Activated CD4-positive, alpha-beta memory T cell treated with anti-CD3 and anti-CD28 coated beads for 36 hours (primary cell): ENCODE measurements at places on chromosomes 3 and 15. TPM values are rescaled to one million over a fixed set of nuclear protein-coding genes. Genes with fewer than 3 reads are reported as not detected.

DNA sequence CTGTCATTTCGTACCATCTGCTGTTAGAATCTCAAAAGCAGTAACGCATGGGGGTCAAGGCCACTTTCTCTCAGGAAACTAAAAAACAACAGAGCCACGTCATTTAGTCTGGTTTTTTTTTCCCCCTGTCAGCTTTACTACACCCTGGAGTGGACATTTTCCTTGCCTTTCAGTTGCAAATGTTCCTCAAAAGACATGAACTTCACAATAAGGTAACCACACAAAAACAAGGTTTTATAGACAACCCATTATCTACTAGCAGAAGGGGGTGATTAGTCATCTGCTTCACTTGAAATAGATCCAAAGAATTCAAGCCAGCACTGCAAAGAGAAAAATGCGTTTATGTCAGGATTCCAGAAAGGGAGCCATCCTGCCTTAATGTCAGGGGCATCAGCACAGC lies 171.8 kb upstream of the CDIN1 start:
- DNase-seq = no peak

DNA sequence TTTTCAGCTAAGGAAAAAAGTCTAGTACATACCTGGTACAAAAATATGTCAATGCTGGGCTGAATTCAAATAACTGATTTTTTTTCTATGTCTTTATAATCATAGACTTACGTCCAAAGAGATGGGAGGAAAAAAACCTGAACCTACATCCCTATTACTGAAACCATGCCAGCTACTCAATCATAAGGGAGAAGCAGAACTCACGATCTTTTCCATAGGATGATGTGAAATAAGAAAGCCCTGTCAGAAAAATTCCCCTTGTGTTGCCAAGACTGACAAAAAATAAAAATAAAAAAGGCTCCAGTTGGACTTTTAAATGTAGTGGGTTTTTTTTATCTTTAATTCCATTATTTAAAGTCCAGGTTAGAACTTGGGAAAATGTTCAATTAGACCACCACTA lies 3.3 kb downstream of the MSL2 start:
- DNase-seq = no peak

- DNase-seq = no peak
These were observed 47.1 kb downstream of the NPTN start for GRCh38 chr15:73585871-73586654.

Gene STRA6
- not detected for total RNA-seq

DNA sequence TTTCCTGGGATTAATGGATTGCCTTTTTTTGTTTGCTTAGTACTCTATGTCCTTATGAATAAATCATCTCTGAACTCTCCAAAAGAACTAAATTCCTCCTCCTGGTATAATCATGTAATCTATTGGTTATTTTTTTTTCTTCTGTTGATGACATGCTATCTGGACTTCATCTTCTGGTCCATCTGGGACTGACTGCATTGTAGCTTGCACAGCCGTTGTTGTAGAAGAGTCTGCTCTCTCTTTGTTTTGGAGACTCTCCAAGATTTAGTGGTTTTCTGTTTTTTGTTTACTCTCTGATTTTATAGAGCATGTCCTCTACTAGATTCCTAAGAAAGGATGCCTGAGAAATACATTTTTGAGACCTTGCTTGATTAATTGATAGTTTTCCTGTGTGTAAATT lies 19.1 kb downstream of the IREB2 start:
- no peak for DNase-seq

DNA sequence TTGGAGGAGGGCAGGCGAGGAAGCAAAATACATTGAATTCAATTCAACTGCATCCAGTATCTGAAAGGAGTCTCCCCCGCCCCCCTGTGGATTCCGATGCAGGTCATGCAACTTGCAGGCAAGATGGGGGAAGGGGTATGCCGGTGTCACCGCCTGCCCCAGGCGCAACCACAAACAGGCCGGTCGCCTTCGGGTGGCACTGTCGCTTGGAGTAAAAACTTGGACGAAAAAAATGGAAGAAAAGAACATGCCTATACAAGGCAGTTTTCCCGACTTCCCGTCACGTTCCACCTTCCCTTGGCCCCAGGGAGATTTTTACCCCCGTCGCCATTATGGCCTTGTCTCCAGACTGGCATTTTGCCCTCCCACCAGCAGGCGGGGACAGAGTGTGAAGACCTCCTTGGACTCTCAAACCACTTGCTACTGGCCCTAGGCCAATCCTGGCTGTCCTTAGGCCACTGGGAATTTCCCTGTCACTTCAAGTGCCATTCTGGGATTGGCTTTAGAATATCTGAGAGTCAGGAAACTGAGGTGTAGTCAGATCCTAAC lies 1.6 kb upstream of the NTRK3 start:
- peak; percentile 41 for DNase-seq

DNA sequence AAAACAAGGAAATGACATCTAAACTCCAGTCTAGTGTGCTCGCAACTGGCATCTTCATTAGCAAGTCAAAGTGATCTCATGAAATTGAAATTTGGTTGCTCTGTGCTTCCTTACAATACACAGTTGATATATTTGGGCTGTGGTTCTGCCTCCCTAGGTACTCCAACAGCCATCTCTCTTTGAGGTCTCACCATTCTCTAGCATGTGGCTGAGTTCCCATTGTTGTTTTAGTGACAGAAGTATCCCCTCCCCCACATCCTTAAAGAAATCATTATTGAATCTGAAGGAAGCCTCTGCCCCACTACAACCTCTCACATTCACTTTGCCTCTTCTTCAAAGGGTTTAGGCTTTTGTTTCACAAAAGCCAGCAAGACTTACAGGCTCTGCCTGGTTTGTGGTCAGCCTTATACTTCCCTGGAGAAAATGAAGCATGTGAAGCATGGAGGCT lies 516.5 kb downstream of the NLGN1 start:
- no peak for DNase-seq

- DNase-seq = no peak
These were observed 42.7 kb upstream of the CCK start for GRCh38 chr3:42308651-42309050.
